ENCODE measurements at places on chromosomes 5 and 9. TPM values are rescaled to one million over a fixed set of nuclear protein-coding genes. Genes with fewer than 3 reads are reported as not detected.

The ATG12 gene
- 78.4 TPM for total RNA-seq

The ERBIN gene
- total RNA-seq = 55.9 TPM

The PCDHGA3 gene
- total RNA-seq = 2.1 TPM

The PCDHA4 gene
- 0.89 TPM for total RNA-seq

The SPATA31E1 gene
- total RNA-seq = not detected

The PCDHA1 gene
- total RNA-seq = 0.09 TPM

The ACOT12 gene
- not detected for total RNA-seq

The SELENOP gene
- total RNA-seq = 0.32 TPM

The SH3TC2 gene
- 1.2 TPM for total RNA-seq

The N4BP3 gene
- total RNA-seq = under 0.01 TPM

The IFNA21 gene
- not detected for total RNA-seq

The SIT1 gene
- not detected for total RNA-seq

The TERT gene
- not detected for total RNA-seq

Measured in smooth muscle cell of the umbilical artery (primary cell).